ENCODE measurements at places on chromosomes 3 and 15. TPM values are rescaled to one million over a fixed set of nuclear protein-coding genes. Genes with fewer than 3 reads are reported as not detected.

GRCh38 chr15:101250341-101250831, 1.5 kb downstream of the CHSY1 start:
- H3K36me3 ChIP-seq = peaks cover 2% of the 10 kb centered on the region
- H3K27me3 ChIP-seq = no peaks in the 10 kb centered on the region
- peak overlapping the region; percentile 91 for H3K27ac ChIP-seq
- peak overlapping the region; percentile 94 for H3K4me3 ChIP-seq

NAALADL2 gene
- total RNA-seq = 11.6 TPM

ATP13A5 gene
- total RNA-seq = not detected

- DNase-seq = no peak
- H3K27me3 ChIP-seq = no peaks in the 10 kb centered on the region
- H3K27ac ChIP-seq = no peak overlapping the region
- H3K4me1 ChIP-seq = no peaks in the 10 kb centered on the region
Observed at GRCh38 chr15:96969732-96970710, 639.5 kb downstream of the NR2F2 start.

GHRL gene
- total RNA-seq = not detected

STIMATE gene
- total RNA-seq = 13.0 TPM

DNA sequence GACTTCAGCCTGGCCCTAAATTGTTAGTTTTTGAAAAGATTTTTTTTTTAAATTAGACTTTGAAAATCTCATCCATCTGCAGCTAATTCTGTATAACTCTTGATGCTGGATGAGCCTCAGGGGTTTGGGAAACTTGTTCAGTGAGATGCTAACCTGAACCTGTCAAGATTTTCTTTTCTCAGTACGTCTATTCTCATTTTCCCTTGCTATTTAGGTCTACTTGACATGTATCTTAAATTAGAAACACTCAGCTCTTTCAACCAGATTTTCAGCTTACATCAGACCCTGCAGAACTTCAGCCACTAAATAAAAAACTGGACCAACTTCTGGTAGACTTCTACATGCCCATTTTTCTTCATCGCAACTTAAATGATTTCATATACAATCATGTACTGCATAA, 61.4 kb downstream of the MFSD1 start:
- no peaks in the 10 kb centered on the region for H3K27me3 ChIP-seq
- no peaks in the 10 kb centered on the region for H3K36me3 ChIP-seq
- H3K4me3 ChIP-seq = no peak overlapping the region
- H3K4me1 ChIP-seq = no peaks in the 10 kb centered on the region

ZPLD1 gene
- total RNA-seq = 0.17 TPM

GRCh38 chr3:186815435-186815834, 9.2 kb upstream of the RFC4 start:
- H3K27ac ChIP-seq = no peak overlapping the region
- H3K27me3 ChIP-seq = no peaks in the 10 kb centered on the region
- H3K4me1 ChIP-seq = peaks cover 2% of the 10 kb centered on the region
- DNase-seq = peak; percentile 68

- no peak for DNase-seq
- H3K4me3 ChIP-seq = no peak overlapping the region
- peaks cover 2% of the 10 kb centered on the region for H3K4me1 ChIP-seq
- no peaks in the 10 kb centered on the region for H3K27me3 ChIP-seq
- H3K27ac ChIP-seq = no peak overlapping the region
Observed at GRCh38 chr15:63038926-63039673, 3.4 kb upstream of the TPM1 start.

DNA sequence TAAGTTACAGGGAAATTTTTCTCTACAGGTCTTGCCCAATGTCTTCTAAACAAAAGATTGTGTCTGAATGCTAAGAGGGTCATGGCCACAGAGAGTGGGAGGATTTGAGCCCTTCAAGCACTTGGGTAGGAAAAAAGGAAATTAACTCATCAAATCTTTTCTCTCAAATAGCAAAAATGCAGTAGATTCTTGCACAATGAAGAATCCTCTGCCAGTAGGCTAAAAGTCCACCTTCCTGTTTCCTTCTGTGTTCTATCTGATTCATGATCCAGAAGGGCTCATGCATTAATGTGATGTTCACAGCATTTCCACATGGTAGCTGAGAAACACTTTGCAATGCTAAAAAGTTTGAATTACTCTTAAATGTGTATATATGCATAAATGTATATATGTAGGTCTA, 177.1 kb downstream of the CD47 start:
- no peaks in the 10 kb centered on the region for H3K27me3 ChIP-seq
- no peaks in the 10 kb centered on the region for H3K36me3 ChIP-seq
- H3K4me3 ChIP-seq = no peak overlapping the region
- no peaks in the 10 kb centered on the region for H3K4me1 ChIP-seq

CRYGS gene
- 1.0 TPM for total RNA-seq

UROC1 gene
- not detected for total RNA-seq

KIF7 gene
- 11.4 TPM for total RNA-seq

DNA sequence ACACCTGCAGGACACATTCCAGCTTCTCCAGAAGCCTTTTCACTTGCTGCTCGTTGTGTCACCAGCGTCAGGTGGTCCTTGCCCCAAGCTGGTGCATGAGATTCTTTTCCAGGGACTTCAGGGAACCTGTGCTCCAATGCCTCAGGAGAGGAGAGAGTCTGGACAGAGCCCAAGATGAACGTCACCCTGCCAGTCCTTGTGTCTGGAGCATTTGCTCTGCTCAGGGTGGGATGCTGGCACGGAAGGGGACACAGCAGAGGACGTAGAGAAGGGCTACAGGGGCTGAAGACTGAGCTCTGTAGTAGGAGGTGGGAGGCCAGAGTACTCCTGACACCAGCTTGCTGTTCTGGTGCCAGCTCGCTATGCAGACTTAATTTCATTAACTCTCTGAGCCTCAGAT, 262.1 kb downstream of the XXYLT1 start:
- H3K27me3 ChIP-seq = peaks cover 13% of the 10 kb centered on the region
- H3K36me3 ChIP-seq = no peaks in the 10 kb centered on the region
- no peak for DNase-seq
- no peak overlapping the region for H3K4me3 ChIP-seq

DNA sequence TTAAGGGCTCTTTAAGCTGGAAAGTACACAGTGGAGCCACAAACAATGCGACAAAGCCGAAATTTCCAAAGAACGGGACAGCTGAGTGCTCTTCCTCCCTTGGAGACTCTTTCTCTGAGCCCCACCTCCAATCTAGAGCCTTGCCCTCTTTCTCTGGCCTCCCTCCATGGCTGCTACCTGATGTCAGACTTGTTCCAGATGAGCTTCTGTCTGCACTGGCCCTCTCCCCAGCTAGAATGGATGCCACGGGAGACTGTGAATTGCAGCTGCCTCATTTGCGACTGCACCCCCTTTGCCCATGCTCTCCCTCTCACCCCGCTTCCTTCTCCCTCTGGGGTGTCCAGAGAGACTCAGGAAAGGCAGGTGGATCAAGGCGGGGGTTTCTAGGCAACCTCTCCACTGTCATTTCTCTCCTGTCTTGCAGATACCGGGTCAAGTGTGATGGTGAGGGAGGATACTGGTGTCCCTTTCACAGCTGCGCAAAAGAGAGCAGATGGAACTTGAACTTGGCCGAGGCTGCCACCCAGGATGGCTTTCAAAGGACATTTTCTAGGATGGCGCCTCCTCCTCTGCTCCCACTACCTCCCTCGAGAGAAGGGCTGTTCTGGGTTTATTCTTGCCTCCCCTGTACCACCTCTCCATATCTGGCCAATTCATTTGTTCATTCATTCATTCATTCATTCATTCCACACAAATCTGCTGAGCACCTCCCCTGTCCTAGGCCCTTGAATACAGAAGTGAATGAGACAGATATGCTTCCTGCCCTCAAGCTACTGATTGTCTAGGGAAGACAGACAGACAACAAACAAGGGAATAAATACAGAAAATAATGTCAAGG, 12.8 kb downstream of the ATP2B2 start:
- H3K36me3 ChIP-seq = no peaks in the 10 kb centered on the region
- H3K4me3 ChIP-seq = no peak overlapping the region
- H3K27ac ChIP-seq = no peak overlapping the region
- H3K4me1 ChIP-seq = no peaks in the 10 kb centered on the region
- DNase-seq = no peak
- no peaks in the 10 kb centered on the region for H3K27me3 ChIP-seq

GRCh38 chr15:100341750-100342560, at the start of gene ADAMTS17:
Gene ADAMTS17 (minus strand): TSS chr15:100341975. CDS start chr15:100341899, 76 bp downstream.
- H3K4me1 ChIP-seq = no peaks in the 10 kb centered on the region
- H3K4me3 ChIP-seq = no peak within 1 kb of the TSS
- H3K36me3 ChIP-seq = no peaks in the 10 kb centered on the region
- H3K27ac ChIP-seq = no peak within 1 kb of the TSS
- H3K27me3 ChIP-seq = no peaks in the 10 kb centered on the region

GRCh38 chr3:127170814-127171213, 22.1 kb upstream of the PRR23E start:
- no peaks in the 10 kb centered on the region for H3K36me3 ChIP-seq
- no peaks in the 10 kb centered on the region for H3K27me3 ChIP-seq
- H3K4me1 ChIP-seq = peaks cover 8% of the 10 kb centered on the region
- peak; percentile 27 for DNase-seq
- H3K27ac ChIP-seq = no peak overlapping the region

- peaks cover 2% of the 10 kb centered on the region for H3K4me1 ChIP-seq
- DNase-seq = no peak
- H3K36me3 ChIP-seq = no peaks in the 10 kb centered on the region
Observed at GRCh38 chr3:195240171-195240701, 30.7 kb downstream of the XXYLT1 start.

- DNase-seq = no peak
- H3K27me3 ChIP-seq = no peaks in the 10 kb centered on the region
- H3K36me3 ChIP-seq = no peaks in the 10 kb centered on the region
- H3K4me3 ChIP-seq = no peak overlapping the region
- H3K4me1 ChIP-seq = no peaks in the 10 kb centered on the region
Observed at GRCh38 chr3:38555149-38555840, 59.2 kb downstream of the EXOG start.

GRCh38 chr3:44887101-44887500, 12.7 kb downstream of the TGM4 start:
- H3K4me3 ChIP-seq = no peak overlapping the region
- H3K27me3 ChIP-seq = no peaks in the 10 kb centered on the region
- H3K36me3 ChIP-seq = no peaks in the 10 kb centered on the region
- DNase-seq = no peak

DNA sequence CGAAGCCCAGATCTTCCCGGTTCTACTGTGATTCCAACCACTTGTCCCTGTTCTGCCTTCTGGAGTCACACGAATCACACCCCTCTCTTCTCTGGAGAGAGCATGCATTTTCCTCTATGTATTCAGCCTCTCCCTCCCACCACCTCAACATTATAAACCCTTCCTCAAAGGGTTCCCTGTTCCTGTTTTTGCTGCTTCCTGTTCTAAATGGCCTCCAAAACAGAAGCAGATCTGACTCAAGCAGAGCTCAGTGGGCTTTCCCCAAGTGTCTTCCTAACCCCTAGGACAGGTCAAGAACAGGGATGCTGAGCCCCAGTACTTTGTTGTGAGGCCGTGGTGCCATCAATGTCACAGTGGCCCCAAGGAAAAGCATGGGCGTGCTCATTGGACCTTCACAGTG, 75.7 kb upstream of the ARNT2 start:
- H3K4me1 ChIP-seq = no peaks in the 10 kb centered on the region
- no peak for DNase-seq
- no peaks in the 10 kb centered on the region for H3K27me3 ChIP-seq
- no peaks in the 10 kb centered on the region for H3K36me3 ChIP-seq

DNA sequence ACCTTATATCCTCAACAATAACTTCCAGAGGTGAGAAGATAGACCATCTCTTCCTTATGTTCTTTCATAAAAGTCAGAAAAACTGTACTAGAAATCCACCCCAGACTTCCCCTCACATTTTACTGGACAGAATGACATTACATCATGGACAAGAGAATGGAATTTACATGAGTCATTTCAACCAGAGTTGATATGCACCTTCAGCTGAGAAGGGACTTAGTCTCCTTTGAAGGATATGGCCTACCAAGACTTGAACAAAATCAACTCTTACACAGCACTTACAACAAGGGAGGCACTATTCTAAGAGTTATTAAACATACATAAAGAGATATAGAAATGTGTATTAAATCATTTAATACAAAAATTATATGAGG, 380.0 kb upstream of the DPH6 start:
- H3K27ac ChIP-seq = no peak overlapping the region
- peak; percentile 5 for DNase-seq
- H3K4me1 ChIP-seq = no peaks in the 10 kb centered on the region
- no peaks in the 10 kb centered on the region for H3K36me3 ChIP-seq
- no peaks in the 10 kb centered on the region for H3K27me3 ChIP-seq

DNA sequence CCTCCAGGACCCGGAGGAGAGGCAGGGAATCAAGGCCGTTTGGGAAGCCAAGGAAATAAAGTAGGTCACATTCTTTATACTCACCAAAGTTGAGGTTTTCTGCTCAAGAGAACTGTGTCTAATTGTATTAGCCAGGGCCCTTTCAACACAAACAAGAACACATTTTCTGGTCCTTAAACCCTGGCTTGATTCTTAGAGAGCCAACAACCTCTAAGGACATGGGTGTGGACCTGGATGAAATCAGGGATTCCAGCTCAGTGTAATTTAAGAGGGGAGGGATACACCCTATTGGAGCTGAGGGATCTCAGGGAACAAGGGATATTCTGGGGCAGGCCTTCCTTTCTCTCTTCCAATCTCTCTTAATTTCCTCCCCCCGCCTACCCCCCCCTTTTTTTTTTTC, 104.8 kb downstream of the COL6A6 start:
- no peaks in the 10 kb centered on the region for H3K27me3 ChIP-seq
- H3K36me3 ChIP-seq = no peaks in the 10 kb centered on the region
- no peak overlapping the region for H3K27ac ChIP-seq
- DNase-seq = no peak

GRCh38 chr3:109278546-109278945, 37.8 kb downstream of the DPPA2 start:
- H3K36me3 ChIP-seq = no peaks in the 10 kb centered on the region
- no peak overlapping the region for H3K4me3 ChIP-seq
- H3K4me1 ChIP-seq = no peaks in the 10 kb centered on the region
- no peaks in the 10 kb centered on the region for H3K27me3 ChIP-seq
- H3K27ac ChIP-seq = no peak overlapping the region
- DNase-seq = peak; percentile 72

VGLL4 gene
- total RNA-seq = 34.7 TPM

FMN1 gene
- 27.7 TPM for total RNA-seq

- H3K4me1 ChIP-seq = no peaks in the 10 kb centered on the region
- DNase-seq = peak; percentile 27
- H3K36me3 ChIP-seq = peaks cover 3% of the 10 kb centered on the region
- H3K27me3 ChIP-seq = no peaks in the 10 kb centered on the region
Observed at GRCh38 chr15:41828807-41829141, 882 bp downstream of the JMJD7 start.

Data from fibroblast of lung (primary cell).